Kidney (tissue), 22 donors: ENCODE measurements at places on chromosomes 3 and 15. TPM values are rescaled to one million over a fixed set of nuclear protein-coding genes. Genes with fewer than 3 reads are reported as not detected.
A peak's percentile ranks its signal among the peaks of the same experiment; 100 is the strongest.

The DNAJA4 gene
- 31.1 TPM for total RNA-seq

The CCDC191 gene
- total RNA-seq: 11.7 TPM

GRCh38 chr15:39497759-39498565, 82.9 kb upstream of the THBS1 start:
- no peaks in the 10 kb centered on the region for H3K4me1 ChIP-seq
- H3K36me3 ChIP-seq: no peaks in the 10 kb centered on the region
- H3K27ac ChIP-seq: no peak overlapping the region

GRCh38 chr15:69568173-69569009, 115.8 kb downstream of the RPLP1 start:
- no peak overlapping the region for H3K4me3 ChIP-seq
- no peaks in the 10 kb centered on the region for H3K4me1 ChIP-seq
- H3K36me3 ChIP-seq: no peaks in the 10 kb centered on the region
- H3K27me3 ChIP-seq: no peaks in the 10 kb centered on the region
- DNase-seq: no peak

DNA sequence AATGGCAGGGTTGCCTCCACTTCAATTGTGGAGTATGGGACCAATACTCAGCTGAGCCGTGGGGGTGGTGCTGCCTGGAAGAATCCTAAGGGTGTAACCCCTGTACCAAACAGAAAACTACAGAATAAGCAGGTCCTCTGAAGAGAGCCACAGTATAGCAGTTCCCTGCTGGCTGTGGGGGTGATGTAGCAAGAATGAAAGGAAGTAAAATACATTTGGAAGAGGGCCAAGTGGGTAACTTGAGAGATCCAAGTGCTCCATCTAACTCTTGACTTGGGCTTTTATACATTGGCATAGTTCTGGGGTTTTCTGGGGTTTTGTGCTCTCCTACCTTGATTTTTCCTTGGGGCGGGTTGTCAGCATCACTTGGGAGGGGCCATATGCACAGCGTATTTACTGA, 341.4 kb downstream of the OTOL1 start:
- no peak overlapping the region for H3K27ac ChIP-seq
- no peak for DNase-seq
- no peak overlapping the region for H3K4me3 ChIP-seq
- H3K4me1 ChIP-seq: no peaks in the 10 kb centered on the region

DNA sequence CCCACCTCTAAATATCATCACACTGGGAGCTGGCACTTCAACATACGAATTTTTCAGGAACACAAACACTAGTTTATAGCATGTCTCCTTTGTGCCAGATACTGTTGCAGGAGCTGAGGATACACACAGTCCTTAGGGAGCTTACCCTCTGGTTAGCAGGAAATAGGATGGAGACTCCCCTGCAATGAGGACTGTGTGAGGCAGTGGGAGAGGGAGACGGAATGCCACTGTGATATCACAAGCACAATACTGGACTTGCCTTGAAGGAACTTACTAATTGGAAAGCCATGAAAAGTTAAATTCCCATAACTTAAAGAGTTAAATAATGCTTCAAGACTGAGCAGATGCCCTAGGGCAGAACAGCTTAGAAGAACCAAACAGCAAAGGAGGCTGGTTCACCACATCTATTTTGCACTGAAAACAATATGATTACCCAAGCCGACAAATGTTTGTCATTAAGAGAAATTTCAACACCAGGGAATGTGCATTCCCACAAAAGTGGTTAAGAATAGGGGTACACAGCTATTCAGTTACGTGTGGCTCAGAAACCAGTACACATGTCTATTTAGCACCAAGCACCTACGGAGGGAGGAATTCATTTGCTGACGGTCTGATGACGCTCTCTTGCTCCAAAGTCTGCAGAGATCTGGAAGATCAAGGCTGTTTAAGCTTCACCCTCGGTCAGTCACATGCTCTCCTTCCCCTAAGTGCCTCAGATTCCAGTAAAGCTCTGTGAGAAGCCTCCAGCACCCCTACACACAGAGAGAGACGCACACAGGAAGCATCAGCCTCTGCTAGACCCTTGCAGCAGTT, 5.2 kb downstream of the TBC1D2B start:
- H3K27me3 ChIP-seq: no peaks in the 10 kb centered on the region
- H3K4me3 ChIP-seq: no peak overlapping the region
- peak; percentile 65 for DNase-seq
- H3K27ac ChIP-seq: peak overlapping the region; percentile 87
- H3K4me1 ChIP-seq: peaks cover 16% of the 10 kb centered on the region

DNA sequence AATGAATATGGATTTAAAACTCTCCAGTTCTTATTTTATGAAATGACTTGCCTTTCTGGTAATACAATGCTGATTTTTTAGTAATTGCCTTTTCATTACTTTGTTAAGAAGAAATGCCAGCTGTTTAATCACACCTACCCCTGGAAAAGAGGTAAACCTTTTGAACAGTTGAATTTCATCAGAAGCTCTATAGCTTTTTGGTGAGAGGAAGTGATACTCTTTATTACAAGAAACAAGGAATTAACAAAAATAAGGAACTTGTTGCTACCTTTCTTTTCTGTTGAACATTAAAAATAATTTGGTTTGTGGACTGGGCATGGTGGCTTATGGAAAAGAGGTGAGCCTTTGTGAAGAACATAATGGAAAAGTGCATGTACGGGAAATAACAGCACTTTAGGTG, 19.7 kb downstream of the BLOC1S6 start:
- H3K27me3 ChIP-seq: no peaks in the 10 kb centered on the region
- H3K36me3 ChIP-seq: peaks cover 2% of the 10 kb centered on the region
- no peak for DNase-seq
- H3K27ac ChIP-seq: no peak overlapping the region
- H3K4me1 ChIP-seq: no peaks in the 10 kb centered on the region
- no peak overlapping the region for H3K4me3 ChIP-seq

DNA sequence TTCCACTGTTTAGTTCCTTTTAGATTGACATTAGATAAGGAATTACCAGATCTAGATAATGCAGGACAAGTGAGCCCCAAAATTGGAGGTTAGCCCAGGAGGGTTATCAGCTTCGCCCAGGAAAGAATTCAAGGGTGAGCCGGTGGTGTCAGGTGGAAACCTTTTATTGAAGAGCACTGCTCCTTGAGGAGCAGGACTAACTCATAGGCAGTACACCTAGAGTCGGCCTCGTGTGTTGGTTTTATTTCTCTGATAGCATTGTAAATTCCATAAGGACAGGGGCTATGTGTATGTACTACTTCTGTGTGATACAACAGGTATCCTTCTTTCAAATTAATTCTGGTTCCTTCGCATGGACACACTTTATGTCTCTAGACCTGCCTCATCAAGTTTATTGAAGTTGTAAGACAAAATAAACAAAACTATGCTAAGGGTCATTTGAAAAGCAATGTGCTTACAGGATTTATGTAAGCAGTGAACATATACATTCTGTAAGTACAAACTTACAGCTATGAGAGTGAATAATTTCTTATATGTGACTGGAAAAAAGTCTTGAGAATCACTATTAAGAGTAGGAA, 57.2 kb downstream of the SNX4 start:
- DNase-seq: peak; percentile 15
- H3K27ac ChIP-seq: no peak overlapping the region
- no peaks in the 10 kb centered on the region for H3K4me1 ChIP-seq
- no peak overlapping the region for H3K4me3 ChIP-seq
